ENCODE measurements at places on chromosomes 2 and 18. TPM values are rescaled to one million over a fixed set of nuclear protein-coding genes. Genes with fewer than 3 reads are reported as not detected.
A peak's percentile ranks its signal among the peaks of the same experiment; 100 is the strongest.

DNA sequence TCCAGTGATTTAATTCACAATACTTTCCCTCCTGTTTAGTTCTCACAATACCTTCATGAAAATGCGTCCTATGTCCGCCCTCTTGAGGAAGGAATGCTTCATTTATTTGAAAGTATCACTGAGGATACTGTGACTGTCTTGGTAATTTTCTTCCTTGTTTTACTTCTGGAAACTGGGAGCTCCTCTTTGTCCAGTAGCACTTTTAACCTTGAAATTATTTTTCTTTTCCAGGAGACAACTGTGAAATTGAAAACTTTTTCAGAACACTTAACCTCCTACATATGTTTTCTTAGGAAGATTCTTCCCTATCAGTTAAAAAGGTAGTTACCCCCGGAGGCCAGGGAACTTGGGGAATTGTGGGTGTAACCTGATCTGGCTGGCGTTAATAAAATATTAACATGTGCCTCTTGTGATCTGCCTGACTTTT lies 58.9 kb upstream of the STON1 start:
- peaks cover 6% of the 10 kb centered on the region for H3K36me3 ChIP-seq
- H3K27ac ChIP-seq = peak overlapping the region; percentile 30
- no peak for DNase-seq
- H3K4me1 ChIP-seq = no peaks in the 10 kb centered on the region
- H3K4me3 ChIP-seq = no peak overlapping the region

- peak within 1 kb of the TSS; percentile 92 for H3K27ac ChIP-seq
- peak within 1 kb of the TSS; percentile 92 for H3K4me3 ChIP-seq
- DNase-seq = peak; percentile 16
- H3K4me1 ChIP-seq = no peaks in the 10 kb centered on the region
Observed at GRCh38 chr2:62505750-62506420, at the start of gene TMEM17. Gene TMEM17 (minus strand): TSS chr2:62506195. CDS start chr2:62506129, 66 bp downstream.

GRCh38 chr2:8754106-8754776 lies 72.4 kb downstream of the ID2 start:
- no peak for DNase-seq
- H3K36me3 ChIP-seq = no peaks in the 10 kb centered on the region
- no peaks in the 10 kb centered on the region for H3K4me1 ChIP-seq
- no peak overlapping the region for H3K27ac ChIP-seq

DNA sequence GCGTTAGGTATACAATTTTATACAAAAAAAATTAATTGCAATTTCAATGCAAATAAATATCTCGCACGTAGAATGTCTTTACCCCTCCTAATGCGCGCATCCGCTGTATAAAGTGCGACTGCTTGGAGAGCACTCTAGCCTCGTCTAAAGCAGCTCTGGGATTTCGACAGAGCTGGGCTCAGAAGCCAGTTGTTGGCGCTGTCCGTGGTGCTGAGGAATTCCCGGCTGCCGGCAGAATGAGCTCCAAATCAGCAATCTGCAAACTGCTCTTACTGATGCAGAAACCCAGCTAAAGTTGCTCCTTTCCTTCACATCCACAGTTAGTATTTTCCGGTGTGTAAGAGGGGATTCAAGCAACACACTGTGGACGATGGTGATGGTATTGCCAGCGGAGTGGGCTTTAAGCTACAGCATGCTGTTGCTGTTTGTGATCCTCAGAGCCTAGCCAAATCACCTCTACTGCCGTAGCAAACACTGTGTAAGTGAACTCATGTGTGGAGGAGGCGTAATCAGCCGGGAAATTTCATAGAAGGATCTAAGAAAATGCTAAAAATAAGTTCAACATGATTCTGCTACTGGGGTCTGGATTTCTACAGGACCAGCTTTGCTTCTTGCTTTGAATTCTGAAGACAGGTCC lies at the start of gene VWC2L:
TSS of gene VWC2L (plus strand) at position 137 of the 637 bp plus-strand sequence. CDS start 3,140 bp downstream, outside the sequence.
- H3K4me1 ChIP-seq = no peaks in the 10 kb centered on the region
- H3K27ac ChIP-seq = no peak within 1 kb of the TSS
- H3K4me3 ChIP-seq = no peak within 1 kb of the TSS
- no peaks in the 10 kb centered on the region for H3K36me3 ChIP-seq
- no peak for DNase-seq

Gene WDCP
- total RNA-seq = 3.6 TPM

DNA sequence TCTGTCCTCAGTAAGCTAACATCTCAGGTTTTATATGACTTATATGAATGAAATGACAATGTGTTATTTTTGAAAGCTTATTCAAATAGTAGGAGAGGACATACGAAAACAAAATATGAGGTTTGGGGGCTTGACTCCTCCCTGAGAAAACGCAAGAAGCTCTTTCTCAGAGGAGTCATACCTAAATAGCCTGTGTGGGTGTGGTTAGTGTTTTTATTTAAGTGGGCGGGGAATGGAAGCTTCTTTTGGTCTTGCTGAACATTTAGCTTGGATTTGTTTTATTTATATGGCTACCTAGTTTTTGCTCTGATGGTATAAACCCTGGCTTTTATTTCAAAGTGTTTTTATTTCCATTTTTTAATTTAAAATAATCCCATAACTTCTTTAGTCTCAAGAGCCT lies 72.1 kb upstream of the DSG1 start:
- no peaks in the 10 kb centered on the region for H3K36me3 ChIP-seq
- H3K4me1 ChIP-seq = peaks cover 89% of the 10 kb centered on the region
- DNase-seq = no peak
- H3K27me3 ChIP-seq = no peaks in the 10 kb centered on the region

GRCh38 chr2:14677039-14677438 lies 44.5 kb downstream of the LRATD1 start:
- no peaks in the 10 kb centered on the region for H3K4me1 ChIP-seq
- no peaks in the 10 kb centered on the region for H3K36me3 ChIP-seq
- no peak overlapping the region for H3K4me3 ChIP-seq
- no peak for DNase-seq

DNA sequence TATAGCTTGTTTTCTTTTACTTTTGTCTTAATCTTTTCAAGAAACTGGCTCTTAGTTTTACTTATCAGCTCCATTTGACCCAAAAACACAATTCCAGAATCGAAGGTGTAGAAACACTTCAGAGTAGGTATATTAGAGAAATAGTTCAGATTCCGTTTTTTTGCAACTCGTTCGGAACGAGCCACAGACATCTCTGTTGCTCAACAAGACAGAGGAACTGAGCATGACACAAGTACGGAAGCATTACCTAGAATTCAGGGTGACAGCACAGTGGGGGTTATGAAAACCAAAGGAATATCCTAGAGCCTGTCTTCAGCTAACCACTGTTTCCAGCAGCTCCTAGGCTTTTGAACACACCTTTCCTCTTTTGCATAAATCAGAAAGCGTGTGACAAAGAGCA lies 5.0 kb downstream of the HRH4 start:
- DNase-seq = no peak
- no peak overlapping the region for H3K27ac ChIP-seq
- H3K27me3 ChIP-seq = no peaks in the 10 kb centered on the region
- no peaks in the 10 kb centered on the region for H3K36me3 ChIP-seq
- no peak overlapping the region for H3K4me3 ChIP-seq
- H3K4me1 ChIP-seq = no peaks in the 10 kb centered on the region

GRCh38 chr2:173630425-173631126 lies 275.9 kb downstream of the CDCA7 start:
- H3K4me1 ChIP-seq = no peaks in the 10 kb centered on the region
- H3K4me3 ChIP-seq = no peak overlapping the region
- H3K27me3 ChIP-seq = no peaks in the 10 kb centered on the region
- H3K27ac ChIP-seq = no peak overlapping the region
- no peak for DNase-seq

GRCh38 chr2:40113997-40114396 lies 334.9 kb upstream of the THUMPD2 start:
- H3K4me1 ChIP-seq = peaks cover 30% of the 10 kb centered on the region
- H3K4me3 ChIP-seq = no peak overlapping the region
- H3K27ac ChIP-seq = peak overlapping the region; percentile 63
- no peaks in the 10 kb centered on the region for H3K36me3 ChIP-seq
- DNase-seq = no peak

- peaks cover 16% of the 10 kb centered on the region for H3K4me1 ChIP-seq
- no peaks in the 10 kb centered on the region for H3K27me3 ChIP-seq
- H3K27ac ChIP-seq = no peak overlapping the region
- H3K4me3 ChIP-seq = no peak overlapping the region
- DNase-seq = no peak
- H3K36me3 ChIP-seq = no peaks in the 10 kb centered on the region
Observed at GRCh38 chr2:44596537-44597320, 235.0 kb downstream of the CAMKMT start.

GRCh38 chr2:15539999-15540398 lies 21.1 kb downstream of the NBAS start:
- no peak overlapping the region for H3K27ac ChIP-seq
- peaks cover 30% of the 10 kb centered on the region for H3K36me3 ChIP-seq
- no peak for DNase-seq

Gene DLX1
- total RNA-seq = not detected

- H3K27me3 ChIP-seq = no peaks in the 10 kb centered on the region
- no peak overlapping the region for H3K27ac ChIP-seq
- DNase-seq = no peak
- H3K4me3 ChIP-seq = no peak overlapping the region
- H3K36me3 ChIP-seq = no peaks in the 10 kb centered on the region
Observed at GRCh38 chr2:118576109-118576855, 271.2 kb downstream of the EN1 start.

Gene PLGLB2
- total RNA-seq = 0.95 TPM

- DNase-seq = no peak
- no peaks in the 10 kb centered on the region for H3K36me3 ChIP-seq
- no peak overlapping the region for H3K4me3 ChIP-seq
- H3K27ac ChIP-seq = no peak overlapping the region
- H3K27me3 ChIP-seq = no peaks in the 10 kb centered on the region
Observed at GRCh38 chr18:13363359-13363758, 144.8 kb downstream of the LDLRAD4 start.

GRCh38 chr18:8899000-8899399 lies 193.6 kb downstream of the MTCL1 start:
- H3K27ac ChIP-seq = no peak overlapping the region
- peaks cover 6% of the 10 kb centered on the region for H3K27me3 ChIP-seq
- H3K4me3 ChIP-seq = no peak overlapping the region
- no peaks in the 10 kb centered on the region for H3K36me3 ChIP-seq

Gene INO80C
- 30.1 TPM for total RNA-seq

- no peak overlapping the region for H3K4me3 ChIP-seq
- H3K36me3 ChIP-seq = no peaks in the 10 kb centered on the region
- H3K4me1 ChIP-seq = no peaks in the 10 kb centered on the region
- H3K27me3 ChIP-seq = no peaks in the 10 kb centered on the region
Observed at GRCh38 chr2:148554459-148555247, 89.9 kb upstream of the EPC2 start.

GRCh38 chr18:7789856-7790552 lies 222.9 kb downstream of the PTPRM start:
- no peaks in the 10 kb centered on the region for H3K36me3 ChIP-seq
- H3K4me3 ChIP-seq = no peak overlapping the region
- no peaks in the 10 kb centered on the region for H3K27me3 ChIP-seq
- no peaks in the 10 kb centered on the region for H3K4me1 ChIP-seq
- DNase-seq = no peak

Gene NXPH2
- total RNA-seq = not detected

GRCh38 chr2:231336236-231336635 lies 59.3 kb upstream of the B3GNT7 start:
- no peaks in the 10 kb centered on the region for H3K4me1 ChIP-seq
- DNase-seq = no peak
- H3K27ac ChIP-seq = no peak overlapping the region
- no peaks in the 10 kb centered on the region for H3K27me3 ChIP-seq

- no peak overlapping the region for H3K4me3 ChIP-seq
- DNase-seq = no peak
- H3K4me1 ChIP-seq = peaks cover 79% of the 10 kb centered on the region
- H3K36me3 ChIP-seq = no peaks in the 10 kb centered on the region
Observed at GRCh38 chr2:108615480-108616090, 81.3 kb downstream of the LIMS1 start.

DNA sequence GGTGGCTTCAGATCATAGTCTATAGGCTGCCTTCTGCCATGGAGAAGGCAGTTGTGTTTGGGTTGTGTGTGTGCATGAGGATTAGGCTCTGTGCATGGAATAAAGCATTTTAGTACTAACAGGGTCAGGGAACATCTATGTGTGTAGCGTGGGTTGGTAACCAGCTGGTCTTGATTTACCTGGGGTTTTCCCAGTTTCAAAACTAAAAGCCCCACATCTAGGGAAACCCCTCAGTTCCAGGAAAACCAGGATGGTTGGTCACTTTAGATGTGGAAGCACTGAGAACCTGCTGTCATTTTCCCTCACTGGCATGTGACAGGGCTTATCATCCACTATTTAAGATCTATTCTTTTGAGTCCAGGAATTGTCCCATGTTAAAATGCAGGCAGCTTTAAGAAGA lies 116.3 kb downstream of the POLE4 start:
- H3K36me3 ChIP-seq = no peaks in the 10 kb centered on the region
- H3K27me3 ChIP-seq = no peaks in the 10 kb centered on the region
- H3K4me3 ChIP-seq = no peak overlapping the region

DNA sequence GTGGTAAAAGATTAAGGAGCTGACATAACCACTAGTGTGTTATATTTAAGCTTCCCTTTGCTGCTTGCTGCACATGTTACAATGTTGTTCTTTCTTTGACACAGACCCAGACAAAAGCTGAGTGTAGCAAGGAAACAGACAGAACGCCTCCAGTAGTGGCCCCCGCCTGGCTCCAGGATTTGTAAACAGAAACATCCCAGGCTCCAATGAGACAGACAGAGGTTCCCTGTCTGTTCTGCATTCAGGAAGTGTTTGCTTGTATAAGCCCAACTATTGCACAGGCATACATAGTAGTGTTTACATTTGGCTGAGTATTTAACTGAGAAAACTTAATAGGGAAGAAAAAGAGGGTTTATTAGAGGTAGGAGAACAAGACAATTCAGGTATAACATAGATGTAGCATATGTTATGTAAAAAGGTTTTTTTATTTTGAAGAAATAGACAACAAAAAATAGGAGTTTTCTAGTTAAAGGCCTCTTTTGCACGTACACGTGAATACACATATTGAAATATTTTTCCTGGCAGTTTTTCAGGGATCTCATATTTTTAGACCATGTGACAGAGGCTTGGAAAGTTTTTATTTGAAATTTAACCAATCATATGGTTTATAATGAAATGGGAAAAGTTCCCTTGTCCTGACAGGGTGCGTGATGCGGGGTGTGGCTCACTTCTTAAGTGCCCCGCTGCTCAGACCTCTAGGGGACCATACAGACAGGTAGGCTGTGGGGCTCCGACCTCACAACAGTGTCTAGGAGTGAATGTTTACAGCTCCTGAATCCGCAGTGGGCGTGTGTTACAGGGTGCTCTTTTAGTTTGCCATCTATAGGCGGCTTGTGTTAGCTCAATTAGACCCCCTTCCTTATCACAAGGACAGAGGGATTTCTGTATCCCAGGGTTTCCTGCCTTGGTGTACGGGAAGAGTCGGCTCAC lies 118.4 kb downstream of the BMPR2 start:
- DNase-seq = no peak
- H3K27ac ChIP-seq = no peak overlapping the region
- no peaks in the 10 kb centered on the region for H3K36me3 ChIP-seq
- H3K4me1 ChIP-seq = peaks cover 14% of the 10 kb centered on the region

GRCh38 chr18:57803103-57803969 lies at the start of gene ATP8B1:
Gene ATP8B1 (minus strand): TSS chr18:57803315. CDS start chr18:57731807, 71,508 bp downstream.
- H3K4me3 ChIP-seq = peak within 1 kb of the TSS; percentile 81
- peaks cover 80% of the 10 kb centered on the region for H3K4me1 ChIP-seq
- no peaks in the 10 kb centered on the region for H3K27me3 ChIP-seq
- H3K27ac ChIP-seq = peak within 1 kb of the TSS; percentile 96

Gene CAPN13
- total RNA-seq = 3.1 TPM

Data from esophagus squamous epithelium (tissue), 5 donors.